RWPE1 (cell line): ENCODE measurements at places on chromosomes 3 and 15.

DNA sequence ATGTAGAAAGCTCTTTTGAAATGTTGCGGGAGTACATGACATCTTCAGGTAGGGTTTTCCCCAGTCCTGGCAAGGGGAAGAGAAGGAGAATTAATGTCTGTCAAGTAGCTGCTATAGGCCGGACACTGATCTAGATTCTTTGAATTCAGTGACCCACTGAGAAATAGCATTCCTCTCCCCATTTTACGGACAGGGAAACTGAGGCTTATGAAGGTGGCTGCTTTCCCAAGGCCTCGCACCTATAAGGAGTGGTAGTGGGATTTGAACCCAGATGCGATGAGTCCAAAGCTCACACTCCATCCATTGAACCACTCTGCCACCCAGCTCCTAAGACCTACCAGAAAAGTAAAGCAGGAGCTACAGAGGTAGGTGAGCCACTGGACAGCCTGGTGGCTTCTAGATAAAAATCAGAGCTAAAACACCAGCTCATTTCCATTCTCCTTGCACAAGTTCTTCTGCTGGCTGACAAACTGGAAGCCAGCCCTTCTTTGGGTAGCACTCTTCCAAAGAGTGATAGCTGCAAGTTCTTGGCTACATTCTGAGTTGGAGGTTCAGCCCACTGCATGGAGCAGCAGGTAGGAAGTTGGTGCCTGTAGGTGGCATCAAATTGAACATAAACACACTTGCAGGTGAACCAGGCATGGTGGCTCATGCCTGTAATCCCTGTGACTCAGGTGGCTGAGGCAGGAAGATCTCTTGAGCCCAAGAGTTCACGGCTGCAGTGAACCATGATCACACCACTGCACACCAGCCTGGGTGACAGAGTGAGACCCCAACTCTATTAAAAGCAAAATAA lies 22.0 kb downstream of the ZNF710 start:
- DNase-seq: no peak

- no peak for DNase-seq
These were observed 5.5 kb downstream of the ANKDD1A start for GRCh38 chr15:64917211-64917610.

DNA sequence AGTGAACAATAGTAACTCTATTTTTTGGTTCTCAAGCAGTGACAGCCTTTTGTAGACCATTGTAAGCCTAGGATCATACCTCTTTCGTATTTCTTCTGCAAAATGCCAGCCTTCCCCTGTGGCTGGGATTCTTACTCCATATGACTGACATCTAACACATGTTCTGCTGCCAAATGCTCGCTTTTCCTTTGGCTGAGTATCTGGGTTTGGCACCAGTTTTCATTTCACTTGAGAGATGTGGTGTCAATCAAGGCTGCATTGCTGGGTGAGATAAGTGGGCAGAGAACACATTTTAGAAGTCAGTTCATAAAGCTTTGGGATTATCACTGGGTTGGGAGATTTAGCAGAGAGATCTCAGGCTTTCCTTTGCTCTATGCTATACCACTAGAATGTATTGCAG lies 514.7 kb upstream of the SGO1 start:
- no peak for DNase-seq

- DNase-seq: no peak
These were observed 34.4 kb downstream of the PRKCI start for GRCh38 chr3:170256597-170256996.

DNA sequence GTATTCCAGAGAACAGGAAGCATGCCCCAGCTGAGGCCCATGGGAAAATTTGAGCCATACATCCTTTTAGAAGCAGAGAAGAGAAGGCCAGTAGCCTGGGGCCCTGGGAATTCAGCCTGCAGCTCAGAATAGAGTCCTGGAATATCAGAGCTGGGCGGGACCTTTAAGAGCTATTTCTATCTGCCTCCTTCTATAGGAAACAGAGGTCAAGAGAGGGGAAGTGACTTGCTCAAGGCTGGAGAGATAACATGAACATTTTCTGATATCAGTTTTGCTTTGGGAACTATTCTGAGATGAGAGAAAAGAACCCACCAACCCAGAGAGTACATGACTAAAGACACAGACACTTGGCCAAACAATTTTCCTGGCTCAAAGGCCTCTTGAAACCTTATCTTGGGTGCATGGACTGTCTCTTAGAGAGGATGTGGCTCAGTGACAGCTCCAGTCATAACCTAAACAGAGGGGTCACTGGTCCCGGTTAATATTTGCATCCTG lies 26.0 kb downstream of the MASP1 start:
- no peak for DNase-seq

DNA sequence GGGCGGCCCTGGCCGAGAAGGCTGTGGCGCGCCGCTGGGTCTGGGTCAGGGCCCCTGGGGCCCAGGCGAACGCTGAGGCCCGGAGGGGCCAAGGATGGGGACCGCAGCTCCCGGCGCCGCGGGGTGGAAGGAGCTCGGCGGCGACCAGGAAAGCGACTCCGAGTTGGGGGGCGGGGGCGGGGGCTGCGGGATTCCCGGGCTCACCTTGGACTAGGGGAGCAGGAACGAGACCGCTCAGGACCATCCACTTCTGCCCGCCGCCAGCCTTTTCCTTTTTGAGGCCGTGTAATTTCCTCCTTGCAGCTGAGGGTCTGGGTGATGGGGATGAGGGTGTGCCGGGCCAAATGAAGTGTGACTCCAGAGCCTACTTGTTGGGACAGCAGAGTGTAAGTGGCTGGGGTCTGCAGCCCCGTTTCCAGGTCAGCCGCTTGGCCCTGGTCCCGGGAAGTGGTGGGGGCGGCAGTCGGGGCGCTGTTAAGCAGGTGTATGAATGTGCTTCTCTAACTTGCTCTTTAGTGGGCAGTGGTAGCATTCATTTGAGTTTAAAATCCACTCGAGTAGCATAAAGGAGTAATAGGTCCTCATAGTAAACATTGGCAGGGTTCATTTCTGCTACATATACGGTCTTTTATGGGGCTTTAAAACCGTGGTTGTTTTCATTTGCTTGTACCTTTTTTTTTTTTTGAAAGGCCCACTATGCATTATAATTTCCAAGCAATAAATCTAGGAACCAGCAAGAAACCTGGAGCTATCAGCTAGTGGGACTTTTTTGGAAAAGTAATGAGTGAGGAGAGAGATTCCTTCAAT lies 717 bp downstream of the PXK start:
- DNase-seq: peak; percentile 17

- no peak for DNase-seq
These were observed 363.3 kb downstream of the SLC9A9 start for GRCh38 chr3:143484846-143485512.

DNA sequence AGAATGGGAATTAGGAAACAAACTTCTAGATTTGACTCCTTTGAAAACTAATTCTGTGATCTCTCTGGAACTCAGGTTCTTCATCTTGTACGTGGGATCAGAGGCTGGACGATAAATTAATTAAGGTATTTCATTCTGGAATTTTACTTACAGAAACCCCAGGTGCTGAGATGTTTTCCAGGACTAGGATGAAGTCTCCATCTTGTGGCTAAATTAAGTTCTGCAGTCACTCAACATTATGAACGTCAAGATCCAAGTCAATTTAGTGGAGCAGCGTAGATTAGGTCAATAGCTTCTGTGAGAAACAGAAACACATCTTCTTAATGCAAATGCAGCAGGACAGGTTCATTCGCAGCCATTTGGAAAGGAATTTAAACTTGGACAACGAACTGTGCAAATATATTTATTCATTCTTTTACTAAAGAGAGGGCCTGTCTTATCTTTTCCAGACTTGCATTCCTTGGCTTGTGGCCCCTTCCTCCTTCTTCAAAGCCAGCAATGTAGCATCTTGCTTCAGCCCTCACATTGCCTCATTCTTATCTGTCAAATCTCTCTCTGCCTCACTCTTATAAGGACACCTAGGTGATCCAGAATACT lies 26.7 kb upstream of the TMC3 start:
- DNase-seq: peak; percentile 70

DNA sequence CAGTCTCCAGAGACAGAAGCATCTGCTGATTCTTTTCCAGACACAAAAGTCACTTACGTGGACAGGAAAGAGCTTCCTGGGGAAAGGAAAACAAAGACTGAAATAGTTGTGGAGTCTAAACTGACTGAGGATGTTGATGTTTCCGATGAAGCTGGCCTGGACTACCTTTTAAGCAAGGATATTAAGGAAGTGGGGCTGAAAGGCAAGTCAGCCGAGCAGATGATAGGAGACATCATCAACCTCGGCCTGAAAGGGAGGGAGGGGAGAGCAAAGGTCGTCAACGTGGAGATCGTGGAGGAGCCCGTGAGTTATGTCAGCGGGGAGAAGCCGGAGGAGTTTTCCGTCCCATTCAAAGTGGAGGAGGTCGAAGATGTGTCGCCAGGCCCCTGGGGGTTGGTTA lies 25.4 kb downstream of the SYNM start:
- no peak for DNase-seq

- DNase-seq: no peak
These were observed 221.7 kb upstream of the TLE3 start for GRCh38 chr15:70319466-70319865.

DNA sequence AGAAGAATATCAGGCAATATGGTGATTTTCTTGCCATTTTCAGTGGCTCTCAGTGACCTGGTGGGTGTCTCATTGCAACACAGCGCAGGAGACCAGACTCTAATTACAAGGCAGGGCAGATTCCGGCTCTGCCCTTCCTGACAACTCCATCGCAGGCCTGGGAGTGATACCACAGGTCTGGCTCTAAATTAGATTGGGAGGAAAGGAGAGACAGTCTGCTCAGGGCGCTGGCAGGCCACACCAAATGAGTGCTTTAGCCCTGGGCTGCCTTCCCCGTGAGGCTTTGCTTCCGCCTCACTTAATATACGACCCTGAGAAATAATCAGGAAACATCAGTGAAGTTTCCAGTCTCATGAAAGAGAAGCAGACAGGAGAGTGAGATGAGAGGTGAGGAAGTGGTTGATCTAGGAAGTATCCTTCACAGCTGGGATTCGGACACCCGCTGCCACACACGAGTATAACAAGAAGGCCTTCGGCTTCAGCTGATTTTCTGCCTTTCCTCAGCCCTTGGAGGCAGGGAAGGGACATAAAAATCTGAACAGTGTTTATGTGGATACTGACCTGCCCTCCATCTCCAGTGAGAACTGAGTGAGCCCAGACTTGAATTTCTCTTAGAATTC lies 73.7 kb upstream of the PROK2 start:
- no peak for DNase-seq

DNA sequence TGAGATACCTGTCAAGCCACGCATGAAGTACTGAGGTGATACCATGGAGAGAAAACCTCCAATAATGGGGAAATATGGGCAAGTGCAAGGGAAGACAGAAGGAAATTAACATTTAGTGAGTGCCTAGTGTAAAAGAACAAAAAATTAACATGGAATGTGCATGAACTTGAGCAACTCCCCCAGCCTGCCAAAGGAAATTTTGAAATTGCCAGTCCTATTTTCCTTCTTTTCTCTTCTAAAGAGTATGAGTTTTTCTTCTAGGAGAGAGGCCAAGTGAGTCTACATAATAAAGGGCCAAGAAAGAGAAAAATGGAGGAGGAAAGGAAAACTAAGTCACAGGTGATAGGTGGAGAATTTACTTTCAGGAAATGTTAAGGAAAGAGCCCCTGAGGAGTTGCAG lies 602.4 kb upstream of the MDFIC2 start:
- DNase-seq: no peak
